SJCRH30 (cell line): ENCODE measurements at places on chromosomes 13 and 19.
A peak's percentile ranks its signal among the peaks of the same experiment; 100 is the strongest.

DNA sequence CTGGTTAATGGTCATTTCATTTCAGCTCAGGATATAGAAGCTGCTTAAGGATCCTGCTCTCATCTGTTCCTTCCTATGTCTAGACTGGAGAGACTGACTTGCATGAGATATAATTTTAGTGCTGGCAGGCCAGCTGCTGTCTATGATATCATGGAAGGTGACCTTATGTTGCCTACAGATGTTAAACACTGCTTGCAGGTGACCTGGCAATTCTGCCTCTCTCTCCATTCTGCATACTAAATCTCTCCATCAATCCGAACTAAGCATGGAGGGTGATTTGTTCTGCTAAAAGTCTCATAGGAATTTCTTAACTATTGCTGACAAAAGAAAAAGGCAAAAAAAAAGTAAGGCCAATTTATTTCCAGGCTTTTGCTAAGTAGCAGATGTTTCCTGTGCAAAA is 81.0 kb downstream of the CCNA1 start:
- DNase-seq, result no peak

DNA sequence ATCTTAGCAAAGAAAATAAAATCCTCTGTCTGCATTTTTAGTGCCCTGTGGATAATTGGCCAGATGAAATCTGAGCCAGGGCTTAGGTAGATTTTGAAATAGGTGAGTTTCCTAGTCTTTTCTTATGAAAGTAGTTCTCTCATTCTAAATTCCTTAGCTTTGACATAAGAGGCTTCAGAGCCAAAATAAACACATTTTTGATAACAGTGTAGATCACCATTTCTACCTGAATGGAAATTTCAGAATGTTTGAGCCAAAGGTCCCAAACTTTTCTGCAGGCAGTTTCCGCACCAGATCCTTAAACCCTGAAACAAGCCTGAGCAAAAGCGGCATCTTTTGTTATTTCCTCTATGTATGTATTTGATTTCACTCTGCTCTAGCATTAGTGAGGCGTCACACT is 551.2 kb downstream of the EFNB2 start:
- no peak for DNase-seq

DNA sequence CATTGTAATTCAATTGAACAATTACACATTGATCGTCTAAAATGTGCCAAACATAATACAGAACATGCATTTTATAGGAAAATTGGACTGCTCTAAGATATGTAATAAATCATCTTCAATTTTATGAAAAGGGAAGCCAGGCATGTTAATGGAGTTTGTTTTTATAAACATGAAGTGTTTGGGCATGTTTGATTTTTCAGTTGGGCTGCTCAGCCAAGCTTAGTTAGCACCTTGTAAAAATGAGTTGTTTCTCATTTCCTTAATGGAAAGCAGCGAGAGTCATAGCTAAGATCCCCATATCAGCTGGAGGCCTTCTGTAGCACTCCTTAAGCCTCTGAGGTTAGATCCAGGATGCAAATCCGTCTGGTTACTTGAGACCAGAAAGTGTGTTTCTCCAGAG is 422.3 kb downstream of the SPRY2 start:
- peak; percentile 17 for DNase-seq

GRCh38 chr13:100542826-100543156 is 45.8 kb downstream of the GGACT start:
- no peak for DNase-seq

DNA sequence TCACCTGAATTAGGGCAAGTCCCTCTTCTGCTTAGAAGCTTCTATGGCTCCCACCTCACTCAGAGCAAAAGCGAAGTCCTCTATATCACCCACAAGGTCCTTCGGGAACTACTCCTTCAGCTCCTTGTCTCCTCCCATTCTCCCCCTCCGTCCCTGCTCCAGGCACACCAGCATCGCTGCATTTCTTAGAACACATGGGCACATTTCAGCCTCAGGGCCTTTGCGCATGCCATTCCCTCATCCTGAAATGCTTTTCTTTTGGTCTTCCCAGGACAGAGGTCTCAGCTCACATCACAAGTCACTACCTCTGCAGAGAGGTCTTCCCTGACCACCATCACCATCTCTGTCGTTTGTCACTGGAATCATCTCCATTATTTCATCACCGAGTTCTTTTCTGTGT is 4.0 kb downstream of the S1PR5 start:
- DNase-seq, result no peak

DNA sequence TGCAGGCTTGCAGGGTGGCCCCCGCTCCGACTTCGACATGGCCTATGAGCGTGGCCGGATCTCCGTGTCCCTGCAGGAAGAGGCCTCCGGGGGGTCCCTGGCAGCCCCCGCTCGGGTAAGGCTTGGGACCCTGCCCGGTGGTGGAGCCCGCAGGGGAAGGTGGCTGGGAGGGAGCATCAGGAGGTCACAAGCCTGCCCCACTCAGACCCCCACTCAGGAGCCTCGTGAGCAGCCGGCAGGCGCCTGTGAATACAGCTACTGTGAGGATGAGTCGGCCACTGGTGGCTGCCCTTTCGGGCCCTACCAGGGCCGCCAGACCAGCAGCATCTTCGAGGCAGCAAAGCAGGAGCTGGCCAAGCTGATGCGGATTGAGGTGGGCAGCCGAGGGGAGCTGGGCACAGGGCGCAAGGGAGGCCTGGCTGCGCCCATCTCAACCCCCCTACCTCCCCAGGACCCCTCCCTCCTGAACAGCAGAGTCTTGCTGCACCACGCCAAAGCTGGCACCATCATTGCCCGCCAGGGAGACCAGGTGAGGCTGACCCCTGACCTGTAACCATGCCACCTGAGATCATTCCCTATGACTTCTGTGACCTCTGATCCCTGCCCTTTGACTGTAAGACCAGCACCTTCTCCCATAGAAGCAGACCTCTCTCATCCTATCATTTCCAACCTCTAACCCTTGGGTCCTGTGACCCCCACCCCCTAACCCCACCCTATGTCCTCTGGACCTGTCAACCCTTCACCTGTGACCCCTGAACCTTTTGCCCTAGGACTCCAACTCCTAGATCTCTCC is 7.2 kb downstream of the PNPLA6 start:
- no peak for DNase-seq

DNA sequence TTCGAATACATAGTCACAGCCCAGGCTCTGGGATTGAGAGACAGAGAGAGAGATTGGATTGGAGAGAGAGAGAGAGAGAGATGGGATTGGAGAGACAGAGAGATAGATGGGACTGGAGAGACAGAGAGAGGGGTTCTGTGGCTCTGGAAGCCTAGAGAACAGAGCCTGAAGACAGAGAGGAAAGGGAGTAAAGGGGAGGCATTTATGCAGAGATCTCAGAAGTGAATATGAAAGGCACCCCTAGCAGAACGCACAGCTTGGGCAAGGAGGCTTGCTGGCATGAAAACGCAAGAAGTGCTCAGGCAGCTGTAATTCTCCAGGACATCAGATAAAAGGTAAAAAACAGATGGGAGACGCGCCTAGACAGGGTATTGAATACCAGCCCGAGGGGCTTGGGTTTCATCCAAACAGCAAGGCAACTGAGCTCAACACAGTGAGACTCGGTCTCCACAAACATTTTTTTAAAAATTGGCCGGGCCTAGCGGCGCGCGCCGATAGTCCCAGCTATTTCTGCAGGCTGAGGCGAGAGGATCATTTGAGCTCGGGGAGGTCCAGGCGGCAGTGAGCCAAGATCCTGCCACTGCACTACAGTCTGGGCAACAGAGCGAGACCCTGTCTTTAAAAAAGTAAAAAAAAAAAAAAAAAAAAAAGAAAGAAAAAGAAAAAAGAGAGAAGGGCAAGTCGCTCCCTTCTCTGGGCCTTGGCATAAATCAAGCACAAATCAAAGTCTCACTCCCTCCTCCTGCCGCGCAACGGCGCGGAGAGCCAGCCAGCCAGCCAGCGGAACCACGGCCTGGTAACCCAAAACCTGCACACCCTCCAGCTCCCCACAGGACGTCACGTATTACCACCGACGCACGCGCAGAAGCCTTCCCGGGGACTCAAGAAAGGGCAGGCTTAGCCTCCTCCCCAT is 774 bp upstream of the PPP2R1A start:
- DNase-seq, result peak; percentile 70

- DNase-seq, result no peak
These were observed 216.4 kb upstream of the SGCG start for GRCh38 chr13:22964245-22964966.

- no peak for DNase-seq
These were observed 919.0 kb downstream of the EFNB2 start for GRCh38 chr13:105616333-105617075.

GRCh38 chr19:35223084-35223790 is 5.3 kb downstream of the FAM187B start:
- DNase-seq, result no peak

- no peak for DNase-seq
These were observed 115.3 kb downstream of the LRCH1 start for GRCh38 chr13:46668302-46668720.

- DNase-seq, result no peak
These were observed 19.2 kb downstream of the RAB20 start for GRCh38 chr13:110542169-110542796.

GRCh38 chr13:47111499-47111898 is 214.6 kb upstream of the HTR2A start:
- no peak for DNase-seq

DNA sequence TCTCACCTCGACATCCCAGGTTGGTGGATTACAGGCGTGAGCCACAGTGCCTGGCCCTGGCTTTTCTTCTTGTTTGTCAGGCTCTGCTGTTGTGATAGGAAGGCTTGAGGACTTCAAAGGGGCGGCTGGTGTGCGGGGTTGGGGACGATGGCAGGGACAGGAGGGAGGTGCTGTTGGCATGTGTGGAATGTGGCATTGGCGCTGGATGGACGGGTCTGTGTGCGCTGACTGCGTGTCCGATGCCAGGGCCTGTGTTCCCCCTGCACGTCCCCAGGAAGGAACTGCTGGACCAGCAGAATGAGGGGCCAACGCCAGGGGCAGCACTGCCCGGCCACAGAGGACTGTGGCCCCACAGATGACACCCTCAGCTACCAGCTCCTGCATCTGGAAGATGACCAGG is 12.7 kb upstream of the PTBP1 start:
- DNase-seq, result no peak

DNA sequence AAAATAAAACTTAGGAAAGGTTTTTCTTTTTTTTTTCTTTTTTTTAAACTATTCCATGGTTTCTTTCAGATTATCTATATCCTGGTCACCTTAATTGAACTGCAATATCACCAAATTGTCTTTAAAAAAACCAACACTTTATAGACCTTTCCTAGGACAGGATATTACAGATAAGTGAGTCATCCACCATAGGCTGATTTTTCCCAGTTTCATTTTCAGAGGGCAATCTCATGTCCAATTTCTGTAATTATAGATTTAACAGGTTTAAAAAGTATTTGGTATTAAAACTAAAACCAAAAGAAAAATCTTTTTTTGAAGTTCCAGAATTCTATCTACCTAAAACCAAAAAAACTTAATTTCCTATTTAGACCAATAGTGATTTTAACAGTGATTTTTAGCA is 13.2 kb downstream of the SPART start:
- DNase-seq, result no peak

- DNase-seq, result peak; percentile 63
These were observed 25.9 kb downstream of the GRIN2D start for GRCh38 chr19:48419158-48419920.

- DNase-seq, result no peak
These were observed 11.8 kb downstream of the SH3GL1 start for GRCh38 chr19:4388337-4389063.

DNA sequence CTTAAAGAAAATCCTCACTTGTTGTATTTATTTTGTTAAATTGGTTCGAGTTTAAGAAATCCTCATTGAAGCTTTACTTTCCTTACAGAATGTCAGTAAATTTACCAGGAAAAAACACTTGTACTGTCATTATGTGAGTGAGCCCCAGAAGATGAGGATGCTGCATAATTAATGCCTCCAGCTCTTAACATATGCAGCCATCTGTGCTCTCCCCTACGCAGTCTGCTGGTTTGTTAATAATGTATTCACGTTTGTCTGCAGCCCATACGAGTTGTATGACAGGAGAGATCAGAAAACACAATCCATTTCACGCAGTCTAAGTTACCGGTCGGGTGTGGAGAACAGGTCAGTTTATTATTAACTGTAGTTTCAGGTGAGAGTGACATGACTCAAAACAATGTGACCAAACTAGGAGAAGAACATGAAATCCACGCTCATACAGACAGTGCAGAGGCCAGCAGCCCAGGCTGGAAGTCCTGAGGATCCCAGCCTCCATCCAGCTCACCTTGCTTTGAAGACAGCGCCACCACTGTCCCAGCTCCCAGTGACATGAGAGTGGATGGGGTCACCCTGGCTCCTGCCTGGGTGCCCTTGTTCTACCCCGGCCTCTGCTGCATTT is 19.8 kb upstream of the ATP11A start:
- DNase-seq, result no peak

GRCh38 chr13:33138441-33138840 is 122.2 kb downstream of the KL start:
- DNase-seq, result peak; percentile 89

GRCh38 chr19:7748756-7749155 is 1.4 kb upstream of the CD209 start:
- DNase-seq, result no peak

DNA sequence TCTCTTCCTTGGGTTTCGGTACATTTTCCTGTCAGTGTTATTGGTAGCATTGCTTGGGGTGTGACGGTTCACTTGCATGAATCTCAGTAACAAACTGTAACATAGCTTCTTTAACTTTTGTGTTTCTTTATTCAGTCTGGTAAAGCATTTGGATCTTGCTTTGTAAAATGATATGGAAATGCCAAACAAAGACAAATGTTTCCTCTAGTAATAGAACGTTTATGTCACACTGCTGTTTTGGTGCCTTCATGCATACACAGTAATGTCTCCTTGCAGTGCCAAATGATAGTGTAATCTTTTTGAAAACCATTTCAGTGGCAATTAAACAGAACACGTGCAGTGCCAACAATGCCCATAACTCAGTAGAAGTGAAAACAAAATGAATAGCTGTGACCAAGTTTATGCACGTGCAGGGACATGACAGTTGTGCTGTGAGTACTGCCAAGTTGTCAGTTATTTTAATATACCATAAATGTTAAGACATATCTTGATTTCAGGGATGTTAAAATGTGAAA is 110.8 kb downstream of the RXFP2 start:
- DNase-seq, result no peak

DNA sequence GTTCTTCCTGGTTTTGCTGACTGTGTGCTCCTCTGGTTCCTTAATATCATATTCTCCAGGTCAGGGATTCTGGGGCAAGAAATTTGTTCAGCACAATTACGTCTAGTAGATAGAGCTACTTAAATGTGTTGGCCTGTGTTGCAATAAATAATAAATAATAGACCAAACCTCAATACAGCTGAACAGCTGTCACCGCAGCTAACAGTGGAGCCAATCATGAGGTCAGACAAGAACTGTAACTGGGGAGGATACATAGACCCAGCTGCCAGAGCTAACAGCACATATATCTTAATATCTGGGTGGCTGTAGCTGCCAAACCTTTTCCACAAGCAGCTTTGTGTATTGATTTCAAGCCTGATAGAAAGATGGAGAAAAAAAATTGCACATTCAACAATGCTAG is 1596.3 kb upstream of the PCDH20 start:
- DNase-seq, result peak; percentile 83
